ENCODE measurements at places on chromosomes 7 and 10.
A peak's percentile ranks its signal among the peaks of the same experiment; 100 is the strongest.

- DNase-seq: no peak
These were observed 356.9 kb downstream of the PCDH15 start for GRCh38 chr10:54444170-54444569.

DNA sequence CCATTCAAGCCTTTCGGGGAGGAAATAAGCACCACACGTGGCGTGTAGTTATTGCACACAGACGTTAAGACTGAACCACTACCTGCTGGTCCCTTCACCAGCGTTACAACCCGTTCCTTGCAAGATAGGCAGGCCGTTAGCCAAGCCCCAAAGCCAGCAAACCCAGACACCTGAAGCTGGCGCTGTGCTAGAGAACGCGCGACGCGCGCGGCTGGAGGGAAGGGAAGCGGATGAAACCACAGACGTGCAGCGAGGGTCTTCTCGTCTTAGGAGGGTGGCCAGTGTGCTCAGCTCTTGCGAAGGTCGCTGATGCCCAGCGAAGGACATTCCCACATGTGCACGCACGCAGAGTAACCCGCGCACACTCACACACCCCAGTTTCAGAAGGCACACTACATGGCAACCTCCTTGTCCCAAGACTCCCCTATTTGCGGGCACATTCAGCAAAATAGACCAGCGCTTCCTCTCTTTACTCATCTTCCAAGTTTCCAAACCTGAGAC is 980 bp downstream of the TMEM26 start:
- no peak for DNase-seq

GRCh38 chr10:92238054-92238585 is 52.8 kb downstream of the CPEB3 start:
- no peak for DNase-seq

DNA sequence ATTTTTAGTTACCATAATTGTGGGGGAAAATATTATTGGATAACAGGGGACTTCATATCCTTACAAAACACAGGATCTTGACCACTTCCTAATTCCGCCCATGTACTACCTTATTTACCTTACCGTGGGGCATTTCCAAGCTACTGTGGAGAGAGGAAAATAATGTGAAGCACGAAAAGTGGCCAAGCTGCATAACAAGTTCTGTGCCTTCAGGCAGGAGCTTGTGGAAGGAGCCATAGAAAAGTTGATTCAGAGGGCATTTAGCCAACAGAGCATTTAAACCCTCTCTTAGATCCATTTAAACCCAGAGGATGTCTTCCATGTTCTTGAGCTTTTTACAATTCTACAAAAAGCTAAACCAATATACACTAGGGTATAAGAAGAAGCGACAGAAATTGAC is 41.6 kb downstream of the DNAJB9 start:
- no peak for DNase-seq

GRCh38 chr7:129786825-129787563 is 165.8 kb downstream of the UBE2H start:
- no peak for DNase-seq

GRCh38 chr10:122379041-122379440 is 4.5 kb downstream of the PLEKHA1 start:
- DNase-seq: no peak

DNA sequence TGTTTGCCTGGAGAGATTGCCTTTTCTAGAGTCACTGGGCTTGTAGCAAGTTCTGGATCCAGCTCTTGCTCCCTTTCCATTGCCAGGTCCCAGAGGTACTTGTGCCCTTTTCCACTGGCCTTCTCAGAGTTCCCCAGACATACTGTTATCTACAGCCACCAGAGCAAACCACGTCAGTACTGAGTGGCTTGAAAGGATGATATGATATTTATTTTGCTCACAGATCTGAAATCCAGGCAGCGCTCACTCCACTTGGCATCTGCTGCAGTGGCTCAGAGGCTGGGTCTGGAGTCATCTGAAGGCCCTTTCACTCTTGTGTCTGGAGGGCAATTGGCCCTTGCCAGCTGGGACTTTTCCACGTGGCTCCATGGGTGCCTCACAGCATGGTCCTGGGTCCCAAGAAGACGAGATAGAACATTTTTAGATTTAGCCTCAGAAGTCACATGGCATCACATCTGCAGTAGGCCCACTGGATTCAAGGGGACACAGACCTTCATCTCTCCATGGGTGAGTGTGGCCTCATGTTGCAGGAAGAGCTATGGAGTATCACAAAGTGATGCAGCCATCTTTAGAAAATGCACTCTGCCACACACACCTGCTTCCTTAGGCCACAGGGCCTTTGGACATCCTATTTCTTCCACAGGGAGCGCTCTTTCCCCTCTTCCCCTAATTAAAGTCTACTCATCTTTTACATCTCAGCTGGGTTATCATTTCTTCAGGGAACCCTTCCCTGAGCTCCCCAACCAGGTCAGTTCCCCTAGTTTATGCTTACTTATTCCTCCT is 22.9 kb upstream of the TCF7L2 start:
- DNase-seq: no peak

DNA sequence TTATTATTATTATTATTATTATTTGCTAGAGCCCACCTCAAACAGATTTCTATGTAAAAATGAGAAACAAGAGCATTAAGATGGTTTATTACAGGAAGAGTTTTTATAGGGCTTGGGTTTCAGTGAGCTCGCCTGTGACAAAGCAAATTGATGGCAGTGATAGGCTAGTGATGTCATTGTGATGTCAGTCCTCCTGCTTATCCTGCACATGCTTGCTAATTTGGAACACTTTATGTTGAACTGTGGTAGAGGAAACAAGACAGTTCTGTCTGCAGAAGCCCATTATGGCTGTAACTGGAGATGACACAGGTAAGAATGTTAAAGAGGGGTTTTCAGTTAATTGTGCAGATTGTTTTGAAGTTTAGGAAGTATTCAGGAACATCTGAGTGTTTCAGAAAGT is 68.3 kb downstream of the CREM start:
- peak; percentile 37 for DNase-seq

DNA sequence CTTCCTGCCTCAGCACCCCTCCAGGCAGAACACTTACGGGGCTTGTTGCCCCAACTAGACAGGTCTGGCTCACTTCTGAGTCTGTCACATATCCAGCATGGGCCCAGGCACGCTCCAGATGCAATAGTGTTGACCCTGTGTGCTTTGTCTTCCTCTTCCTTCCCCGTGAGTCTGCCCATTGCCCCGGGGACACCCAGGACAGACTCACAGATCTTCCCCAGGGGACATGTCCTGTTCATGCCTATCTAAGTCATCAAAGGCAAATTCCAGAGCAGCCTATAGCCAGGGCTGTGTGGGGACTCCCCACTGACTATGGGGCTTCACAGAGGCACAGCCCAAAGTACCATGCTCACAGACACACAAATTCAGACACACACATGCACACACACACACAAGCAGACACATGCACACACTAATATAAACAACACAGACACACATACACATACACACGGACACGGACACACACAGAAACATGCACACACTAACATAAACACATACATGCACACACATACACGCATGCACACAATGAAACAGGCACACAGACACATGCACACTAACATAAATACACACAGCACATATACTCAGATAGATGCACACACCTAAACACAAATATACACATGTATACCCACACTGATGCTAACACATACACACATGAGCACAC is 175.8 kb downstream of the KCNMA1 start:
- DNase-seq: no peak

DNA sequence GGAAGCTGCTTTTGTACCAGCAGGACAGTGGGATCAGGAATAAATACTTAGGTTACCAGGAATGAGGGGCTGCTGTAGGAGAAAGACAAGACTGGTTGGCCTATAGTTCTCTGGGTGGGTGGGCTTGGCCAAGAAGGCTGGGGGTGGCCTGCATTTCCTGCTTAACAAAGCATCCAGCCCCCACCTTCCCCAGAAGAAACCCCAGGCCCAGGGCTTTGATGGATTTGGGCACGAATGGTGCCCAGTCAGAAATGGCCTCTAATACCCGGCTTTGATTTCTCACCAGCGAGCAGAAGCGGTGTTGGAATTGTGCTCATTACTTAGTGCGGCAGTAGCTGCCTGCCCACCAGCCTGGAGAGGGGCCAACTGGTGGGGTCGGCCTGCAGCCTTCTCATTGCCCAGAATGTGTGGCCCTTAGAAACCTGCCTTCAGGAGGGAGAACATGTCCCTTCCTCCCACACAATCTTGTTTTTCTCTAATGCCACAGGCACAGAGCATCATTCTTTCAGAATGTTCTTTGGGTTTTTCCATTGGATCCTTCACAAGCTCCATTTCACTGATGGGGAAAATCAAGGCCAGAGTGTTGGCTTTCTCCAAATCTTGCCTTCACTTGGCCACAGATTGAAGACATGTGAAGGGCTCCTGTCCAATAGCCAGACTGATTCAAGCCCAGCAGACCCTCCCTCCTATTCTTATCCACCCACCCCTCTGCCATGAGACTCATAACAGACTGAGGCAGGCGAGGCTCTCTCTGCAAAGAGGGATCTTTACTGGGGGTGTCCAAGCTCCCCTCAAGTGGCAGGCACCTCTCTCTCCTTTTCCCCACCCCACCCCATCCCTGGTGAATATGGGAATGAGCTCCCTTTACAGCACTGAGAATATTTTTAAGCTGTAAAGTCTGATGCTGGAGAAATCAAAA is 2.5 kb downstream of the UNC5B start:
- no peak for DNase-seq

- no peak for DNase-seq
These were observed 384.8 kb upstream of the FOXK1 start for GRCh38 chr7:4297165-4297917.

DNA sequence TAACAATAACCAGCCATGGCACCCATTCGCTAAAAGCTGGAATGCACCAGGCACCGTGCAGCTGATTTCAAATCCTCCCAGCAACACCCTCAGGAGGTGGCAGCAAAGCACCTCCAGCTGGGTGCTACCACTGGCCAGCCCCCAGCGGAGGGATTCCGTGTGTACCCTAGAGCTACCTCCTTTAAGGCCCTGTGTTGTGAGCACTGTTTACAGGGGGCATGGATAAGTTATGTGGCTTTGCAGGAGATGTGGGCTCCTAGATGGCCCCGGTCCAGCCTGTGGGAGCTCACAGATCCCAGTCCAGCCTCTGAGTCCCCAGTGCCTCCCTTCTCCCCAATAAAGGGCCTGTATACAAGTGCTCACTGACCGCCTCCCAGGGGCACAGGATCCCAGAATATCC is 27.1 kb downstream of the TNRC18 start:
- peak; percentile 63 for DNase-seq

DNA sequence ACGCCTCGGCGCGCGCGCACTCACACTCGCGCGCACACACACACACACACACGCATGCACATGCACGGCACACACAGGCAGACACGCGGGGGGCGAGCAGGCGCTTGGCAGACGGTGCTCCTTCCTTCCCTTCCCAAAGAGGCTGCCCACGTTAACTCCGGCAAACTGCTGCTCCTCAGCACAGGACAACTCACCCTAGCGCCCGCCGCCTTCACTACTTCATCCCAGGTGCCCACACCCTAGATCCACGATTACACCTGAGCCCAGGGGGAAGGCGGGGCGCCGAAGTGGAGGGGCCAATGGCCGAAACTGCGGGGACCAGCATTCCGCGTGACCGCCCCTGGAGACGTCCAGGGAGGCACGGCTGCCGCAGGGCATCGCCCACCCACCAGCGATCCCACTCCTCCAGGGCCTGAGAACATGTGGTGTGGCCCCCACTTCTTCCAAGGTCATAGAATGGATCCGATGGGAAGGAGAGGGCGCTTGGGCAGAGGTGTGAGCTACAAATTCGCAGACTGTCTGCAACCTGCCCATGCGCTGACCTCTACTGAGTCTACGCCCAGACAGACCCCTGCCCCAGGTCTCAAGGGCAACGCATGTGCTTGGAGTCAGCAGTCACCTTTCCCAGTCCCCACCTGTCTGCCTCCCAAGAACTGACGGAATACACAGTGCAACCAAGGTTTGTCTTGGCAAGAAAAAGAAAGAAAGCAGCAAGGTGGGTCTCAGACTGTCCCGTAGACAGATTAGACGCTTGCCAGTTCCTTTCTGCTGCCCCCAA is 74.6 kb downstream of the CALN1 start:
- DNase-seq: no peak

DNA sequence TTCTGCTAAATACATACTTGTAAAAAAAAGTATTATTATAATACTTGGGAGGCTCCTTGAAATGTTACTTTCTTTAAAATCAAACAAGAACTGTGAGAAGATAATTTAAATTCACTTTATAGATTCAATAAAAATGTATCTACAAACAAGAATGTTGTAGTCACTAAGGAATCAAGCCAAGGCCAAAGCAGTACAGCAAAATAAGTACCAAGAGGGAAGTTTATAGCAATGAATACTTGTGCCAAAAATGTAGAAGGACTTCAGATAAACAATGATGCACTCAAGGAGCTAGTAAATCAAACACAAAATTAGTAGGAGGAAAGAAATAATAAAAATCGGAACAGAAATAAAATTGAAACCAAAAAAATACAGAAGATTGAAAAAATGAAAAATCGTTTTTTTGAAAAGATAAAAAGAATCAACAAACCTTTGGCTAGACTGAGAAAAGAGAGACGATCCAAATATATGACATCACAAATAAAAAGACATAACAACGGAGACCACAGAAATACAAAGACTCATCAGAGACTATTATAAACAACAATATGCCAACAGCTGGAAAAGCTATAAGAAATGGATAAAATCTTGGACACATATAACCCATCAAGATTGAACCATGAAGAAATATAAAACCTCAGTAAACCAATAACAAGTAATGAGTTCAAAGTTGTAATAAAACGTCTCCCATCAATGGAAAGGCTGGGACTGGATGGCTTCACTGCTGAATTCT is 286.0 kb upstream of the TMEM229A start:
- no peak for DNase-seq
